Astrocyte (in vitro differentiated cells and primary cell): ENCODE measurements at places on chromosomes 7 and 10. TPM values are rescaled to one million over a fixed set of nuclear protein-coding genes. Genes with fewer than 3 reads are reported as not detected.

The IDI2 gene
- not detected in 2 replicates for total RNA-seq

The CTNNA3 gene
- 0.73 and 0.75 TPM in 2 replicates for total RNA-seq

The CCL24 gene
- not detected in 2 replicates for total RNA-seq

The VPS37D gene
- total RNA-seq, result 2.9 and 3.6 TPM in 2 replicates

The EIF5AL1 gene
- total RNA-seq, result 1.0 and 1.1 TPM in 2 replicates

The WNT8B gene
- not detected in 2 replicates for total RNA-seq

The EEF1AKMT2 gene
- 19.1 and 19.5 TPM in 2 replicates for total RNA-seq

The TAS2R3 gene
- 1.00 and 1.2 TPM in 2 replicates for total RNA-seq

The ALOX5 gene
- 1.0 and 1.8 TPM in 2 replicates for total RNA-seq

The AKR1D1 gene
- not detected in 2 replicates for total RNA-seq

The FXYD4 gene
- not detected in 2 replicates for total RNA-seq

The TMEM176A gene
- 0.31 TPM in 1 of 2 replicates, not detected in the other for total RNA-seq

The CFTR gene
- total RNA-seq, result 0.38 and 2.5 TPM in 2 replicates

The CCDC6 gene
- total RNA-seq, result 69.4 and 73.9 TPM in 2 replicates

The FAS gene
- 32.3 and 32.6 TPM in 2 replicates for total RNA-seq

The THNSL1 gene
- total RNA-seq, result 2.7 and 3.1 TPM in 2 replicates

The FZD8 gene
- 17.2 and 30.9 TPM in 2 replicates for total RNA-seq

The HSPA12A gene
- 7.9 and 11.1 TPM in 2 replicates for total RNA-seq

The TAS2R5 gene
- 1.3 and 1.5 TPM in 2 replicates for total RNA-seq

The TMEM178B gene
- 2.2 and 3.9 TPM in 2 replicates for total RNA-seq

The VSTM2A gene
- 0.20 TPM in 1 of 2 replicates, not detected in the other for total RNA-seq

The SLC13A4 gene
- total RNA-seq, result 0.07 TPM in 1 of 2 replicates, not detected in the other

The ZPBP gene
- total RNA-seq, result not detected in 2 replicates

The ZNF746 gene
- 23.3 and 24.7 TPM in 2 replicates for total RNA-seq

The JCAD gene
- 27.3 and 29.0 TPM in 2 replicates for total RNA-seq
